Activated naive CD8-positive, alpha-beta T cell treated with anti-CD3 and anti-CD28 coated beads, Interleukin-2, amount 10 ng/mL, durations not matched to agents 7 days and 5 days (primary cell): ENCODE measurements at places on chromosomes 7 and 10. TPM values are rescaled to one million over a fixed set of nuclear protein-coding genes. Genes with fewer than 3 reads are reported as not detected.

Gene MMD2
- total RNA-seq = not detected

GRCh38 chr10:102669206-102670064 is 25.2 kb downstream of the TRIM8 start:
- H3K27me3 ChIP-seq = no peaks in the 10 kb centered on the region
- no peaks in the 10 kb centered on the region for H3K36me3 ChIP-seq
- no peak for DNase-seq

- H3K4me3 ChIP-seq = peak overlapping the region; percentile 84
- H3K4me1 ChIP-seq = peaks cover 26% of the 10 kb centered on the region
- DNase-seq = peak; percentile 84
- H3K27ac ChIP-seq = peak overlapping the region; percentile 92
- H3K36me3 ChIP-seq = no peaks in the 10 kb centered on the region
Measured at GRCh38 chr10:91162495-91163268, 57.8 kb upstream of the PCGF5 start.

GRCh38 chr7:147363101-147363500 is 1227.5 kb upstream of the C7orf33 start:
- no peaks in the 10 kb centered on the region for H3K27me3 ChIP-seq
- no peak overlapping the region for H3K4me3 ChIP-seq
- no peaks in the 10 kb centered on the region for H3K36me3 ChIP-seq
- no peak overlapping the region for H3K27ac ChIP-seq

DNA sequence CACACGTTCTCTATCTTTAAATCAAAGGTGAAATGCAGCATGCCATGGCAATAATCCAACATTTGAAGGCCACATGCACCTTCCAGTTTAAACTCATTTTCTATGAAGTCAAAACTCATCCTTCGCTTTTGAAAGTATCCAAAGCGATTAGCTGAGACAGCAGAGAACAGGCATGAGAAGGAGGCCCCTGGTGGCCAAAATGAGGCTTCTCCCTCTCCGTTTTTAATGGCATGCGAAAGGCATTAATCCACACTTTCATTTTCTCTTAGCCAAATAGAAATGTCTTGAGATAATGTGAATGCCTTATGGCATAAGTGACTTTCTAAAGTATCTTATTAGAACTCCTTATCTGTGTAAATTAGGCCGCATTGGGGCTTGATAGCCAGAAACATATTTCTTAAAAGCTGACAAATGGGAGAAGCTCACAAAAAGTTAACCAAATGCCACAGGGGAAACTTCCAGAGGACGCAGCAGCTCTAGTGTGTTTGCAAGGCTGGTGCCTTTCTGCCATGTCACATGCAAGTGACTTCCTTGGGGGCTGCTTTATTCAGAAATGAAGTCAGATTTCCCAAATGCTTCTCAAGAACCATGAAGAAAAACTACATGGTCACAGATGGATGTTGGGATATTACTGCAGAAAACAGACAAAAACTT is 1189.6 kb downstream of the SORCS1 start:
- peaks cover 1% of the 10 kb centered on the region for H3K27me3 ChIP-seq
- H3K36me3 ChIP-seq = no peaks in the 10 kb centered on the region
